Activated T-helper 1 cell treated with anti-CD3 and anti-CD28 coated beads, Interleukin-2, amount 50 U/mL, for 16 hours (primary cell): ENCODE measurements at places on chromosomes 11 and 22.

GRCh38 chr11:128604723-128605122, 17.4 kb upstream of the ETS1 start:
- DNase-seq, result no peak

- no peak for DNase-seq
Measured at GRCh38 chr11:6927030-6927617, 898 bp downstream of the ZNF215 start.

DNA sequence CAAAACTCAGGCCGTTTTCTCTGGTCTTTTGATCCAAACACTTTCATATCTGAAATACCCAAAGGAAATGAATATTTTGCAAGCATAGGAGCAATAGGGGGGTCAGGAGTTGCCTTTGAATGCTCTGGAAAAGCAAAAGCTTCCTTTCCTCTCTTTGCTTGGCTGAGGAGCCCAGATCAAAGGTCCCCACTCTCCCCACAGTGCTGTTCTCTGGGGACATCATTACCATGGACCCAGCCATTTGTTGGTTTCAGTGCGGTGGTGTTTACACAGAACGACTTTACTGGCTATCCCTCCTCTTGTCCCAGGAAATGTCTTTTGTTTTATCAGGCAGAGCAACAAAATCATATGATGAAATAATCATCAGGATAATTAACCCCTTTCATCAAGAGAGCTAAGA, 1089.1 kb downstream of the TBC1D22A start:
- no peak for DNase-seq

DNA sequence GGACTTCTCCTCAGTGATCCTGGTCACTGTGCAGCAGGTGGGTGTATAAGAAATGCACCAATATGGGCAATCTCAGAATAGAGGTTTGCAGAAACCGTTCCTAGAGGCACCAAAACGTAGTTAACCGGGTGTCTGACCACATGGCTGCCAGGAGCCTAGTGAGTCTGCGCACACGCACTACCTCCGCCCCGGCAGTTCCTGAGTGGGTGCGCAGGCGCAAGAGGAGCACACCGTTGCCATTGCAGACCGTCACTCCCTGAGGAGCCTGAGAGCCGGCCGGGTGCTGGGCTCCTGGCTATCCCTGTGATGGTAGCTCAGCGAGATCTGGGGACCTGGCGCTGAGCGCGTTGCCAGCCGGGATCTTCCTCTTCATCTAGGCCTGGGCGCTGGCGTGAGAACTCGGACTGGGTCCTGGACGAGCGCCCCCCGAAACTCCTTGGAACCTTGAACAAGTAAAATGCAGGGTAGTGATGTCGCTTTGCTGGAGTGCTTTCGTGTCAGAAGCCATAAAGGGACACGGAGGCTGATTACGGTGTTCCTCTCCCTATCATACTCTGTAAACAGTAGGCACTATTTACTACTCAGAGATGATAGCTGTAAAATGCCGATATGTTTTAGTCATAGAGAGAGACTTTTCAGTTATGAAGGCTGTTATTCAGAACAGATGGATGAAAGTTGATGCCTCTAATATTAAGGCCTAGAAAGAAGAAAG, at the start of gene MS4A13:
Gene MS4A13, plus strand, starts transcription at position 249 of the 712 bp plus-strand sequence. CDS start 2,692 bp downstream, outside the sequence.
- DNase-seq, result no peak

- DNase-seq, result no peak
Measured at GRCh38 chr22:40603088-40603605, 33.4 kb downstream of the MRTFA start.

DNA sequence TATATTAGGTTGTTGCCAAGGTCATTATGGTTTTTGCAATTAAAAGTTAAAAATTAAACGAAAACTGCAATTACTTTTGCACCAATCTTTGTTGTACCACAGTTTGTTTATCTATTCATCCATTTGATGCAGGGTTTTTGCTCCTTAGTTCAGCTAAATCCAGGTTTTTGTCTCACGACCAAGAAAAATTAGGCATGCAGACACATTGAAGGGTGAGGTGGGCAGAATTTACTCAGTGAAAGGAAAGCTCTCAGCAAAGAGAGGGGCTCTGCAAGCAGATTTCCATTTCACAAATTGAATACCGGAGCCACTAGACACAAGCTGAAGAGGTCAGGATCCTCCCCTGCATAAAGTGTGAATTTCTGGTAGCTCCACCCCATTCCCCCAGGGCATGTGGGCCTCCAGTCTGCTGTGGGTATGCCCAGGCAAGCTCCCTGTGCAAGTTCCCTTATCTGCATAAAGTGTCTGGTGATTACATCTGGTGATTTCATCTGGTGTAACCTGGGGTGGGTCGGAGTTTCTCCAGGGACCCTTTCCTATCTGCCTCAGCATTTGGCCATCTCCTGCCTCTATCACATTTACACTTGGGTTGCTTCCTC, 33.3 kb downstream of the APOL6 start:
- no peak for DNase-seq

DNA sequence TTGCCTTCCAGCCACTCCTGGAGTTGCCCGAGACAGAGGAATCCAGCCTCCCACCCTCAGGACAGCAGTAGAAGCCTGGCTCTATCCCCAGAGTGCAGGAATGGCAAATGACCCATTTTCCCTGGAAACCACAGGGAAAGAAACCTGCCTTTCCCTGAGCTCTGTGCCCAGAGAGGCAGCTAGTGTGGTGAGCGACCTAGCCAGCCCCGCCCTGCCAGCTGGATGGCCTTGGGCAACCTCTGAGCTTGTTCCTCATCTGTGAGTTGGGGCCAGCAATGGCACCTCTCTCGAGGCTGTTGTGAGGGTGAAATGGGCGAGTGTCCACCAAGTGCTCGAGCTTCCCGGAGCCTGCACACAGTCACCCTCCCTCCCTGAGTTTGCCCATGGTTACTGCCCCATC, 3.7 kb downstream of the OMP start:
- DNase-seq, result no peak

DNA sequence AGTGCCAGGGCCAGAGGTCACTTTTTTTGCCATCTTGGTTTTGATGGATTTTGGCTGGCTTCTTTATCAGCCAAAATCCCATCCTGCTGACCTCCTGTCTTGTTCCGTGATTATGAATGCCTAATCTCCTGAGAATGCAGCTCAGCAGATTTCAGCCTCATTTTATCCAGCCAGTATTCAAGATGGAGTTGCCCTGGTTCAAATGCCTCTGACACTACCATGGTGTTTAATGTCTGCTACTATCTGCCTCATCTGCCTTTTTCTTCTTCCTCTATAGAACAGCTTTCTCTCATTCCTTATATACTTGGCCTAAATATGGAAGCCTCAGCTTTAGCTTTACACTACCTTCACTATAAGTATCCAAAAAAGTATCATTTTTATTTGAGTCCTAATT, 50.7 kb downstream of the ACER3 start:
- no peak for DNase-seq

GRCh38 chr11:123247496-123247799, 52.4 kb upstream of the CLMP start:
- DNase-seq, result no peak

GRCh38 chr11:57277845-57278720, 41.0 kb upstream of the APLNR start:
- DNase-seq, result no peak

- DNase-seq, result no peak
Measured at GRCh38 chr11:94519478-94520084, 7.3 kb downstream of the C11orf97 start.

- no peak for DNase-seq
Measured at GRCh38 chr11:83641511-83641910, 355.3 kb upstream of the CCDC90B start.

DNA sequence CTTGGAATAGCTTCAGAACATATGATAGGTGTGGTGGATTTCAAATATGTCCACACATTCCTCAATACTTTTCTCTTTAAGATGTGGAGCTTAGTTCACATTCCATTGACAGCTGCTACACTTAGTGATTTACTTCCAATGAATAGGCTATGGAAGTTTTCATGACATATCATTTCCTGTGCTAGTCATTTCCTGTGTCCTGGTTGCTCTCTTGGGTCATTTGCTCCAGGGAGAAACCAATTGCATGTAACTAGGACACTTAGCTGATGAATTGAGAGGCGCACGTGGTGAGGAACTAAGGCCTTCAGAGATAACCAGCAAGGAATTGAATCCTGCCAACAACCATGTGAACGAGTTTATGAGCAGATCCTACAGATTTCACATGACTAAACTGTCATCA, 120.9 kb downstream of the SLC17A6 start:
- DNase-seq, result no peak

DNA sequence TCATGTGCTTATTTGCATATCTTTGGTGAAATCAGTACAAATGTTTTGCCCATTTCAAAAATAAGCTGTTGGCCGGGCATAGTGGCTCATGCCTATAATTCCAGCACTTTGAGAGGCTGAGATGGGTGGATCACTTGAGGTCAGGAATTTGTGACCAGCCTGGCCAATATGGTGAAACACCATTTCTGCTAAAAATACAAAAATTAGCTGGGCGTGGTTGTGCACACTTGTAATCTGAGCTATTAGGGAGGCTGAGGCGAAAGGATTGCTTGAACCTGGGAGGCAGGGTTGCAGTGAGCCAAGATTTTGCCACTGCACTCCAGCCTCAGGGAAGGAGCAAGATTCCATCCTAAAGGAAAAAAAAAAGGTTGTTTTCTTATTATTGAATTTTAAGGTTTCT, 136.0 kb downstream of the SWAP70 start:
- no peak for DNase-seq

GRCh38 chr22:42416671-42417230, 15.5 kb downstream of the NFAM1 start:
- no peak for DNase-seq

DNA sequence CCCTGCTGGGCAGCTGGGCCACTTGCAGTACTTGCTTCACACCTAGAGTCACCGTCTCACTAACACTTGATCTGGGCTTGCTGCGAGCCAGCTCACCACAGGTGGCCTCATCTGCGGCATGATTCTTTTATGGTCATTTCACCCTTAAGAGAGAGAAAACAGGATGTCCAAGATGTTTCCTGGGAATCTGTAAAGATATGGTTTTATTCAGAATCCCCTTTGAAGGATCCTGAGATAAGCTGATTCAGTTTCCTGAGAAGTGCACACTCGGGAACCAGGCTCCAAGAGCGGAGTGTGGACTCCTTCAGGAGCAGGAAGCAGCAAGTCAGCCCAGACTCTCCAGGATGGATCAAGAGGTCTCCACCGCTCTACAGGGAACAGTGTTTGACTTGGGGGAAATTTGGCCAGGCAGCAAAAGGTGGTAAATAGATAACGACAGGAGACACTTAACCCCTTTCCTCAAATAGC, 21.8 kb upstream of the TP53AIP1 start:
- no peak for DNase-seq

- DNase-seq, result no peak
Measured at GRCh38 chr11:35907648-35908431, 36.0 kb upstream of the LDLRAD3 start.

- DNase-seq, result no peak
Measured at GRCh38 chr22:45434981-45435380, 21.5 kb downstream of the RIBC2 start.

DNA sequence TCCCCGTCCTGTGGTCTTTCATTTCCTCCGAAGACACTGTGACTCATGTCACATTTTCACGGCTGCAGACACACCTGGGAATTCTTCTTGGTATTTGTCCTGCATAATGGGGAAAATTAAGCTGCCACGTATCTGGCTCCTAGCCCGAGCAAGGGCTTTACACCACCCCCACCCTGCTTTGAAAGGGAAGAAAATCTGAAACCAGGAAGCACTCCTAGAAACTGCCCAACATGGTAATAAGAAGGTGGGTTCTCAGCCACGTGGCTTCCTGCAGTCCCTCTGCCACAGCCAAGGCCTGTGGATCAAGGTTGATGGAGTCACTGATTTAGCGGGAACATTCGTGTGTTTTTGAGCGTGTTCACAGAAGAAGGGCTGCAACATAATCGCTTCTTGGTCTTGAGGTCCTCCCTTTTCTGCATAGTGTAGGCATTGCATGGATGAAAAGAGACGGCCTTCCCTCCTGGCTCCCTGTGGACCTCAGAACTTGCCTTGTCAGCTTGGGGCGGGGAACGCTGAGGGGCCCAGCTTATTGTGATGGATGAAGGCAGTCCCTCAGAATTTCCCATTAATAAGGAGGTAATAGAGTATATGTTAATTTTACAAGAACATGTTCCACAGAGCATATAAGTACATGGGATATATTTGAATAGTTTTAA, 292.0 kb downstream of the NTM start:
- no peak for DNase-seq

DNA sequence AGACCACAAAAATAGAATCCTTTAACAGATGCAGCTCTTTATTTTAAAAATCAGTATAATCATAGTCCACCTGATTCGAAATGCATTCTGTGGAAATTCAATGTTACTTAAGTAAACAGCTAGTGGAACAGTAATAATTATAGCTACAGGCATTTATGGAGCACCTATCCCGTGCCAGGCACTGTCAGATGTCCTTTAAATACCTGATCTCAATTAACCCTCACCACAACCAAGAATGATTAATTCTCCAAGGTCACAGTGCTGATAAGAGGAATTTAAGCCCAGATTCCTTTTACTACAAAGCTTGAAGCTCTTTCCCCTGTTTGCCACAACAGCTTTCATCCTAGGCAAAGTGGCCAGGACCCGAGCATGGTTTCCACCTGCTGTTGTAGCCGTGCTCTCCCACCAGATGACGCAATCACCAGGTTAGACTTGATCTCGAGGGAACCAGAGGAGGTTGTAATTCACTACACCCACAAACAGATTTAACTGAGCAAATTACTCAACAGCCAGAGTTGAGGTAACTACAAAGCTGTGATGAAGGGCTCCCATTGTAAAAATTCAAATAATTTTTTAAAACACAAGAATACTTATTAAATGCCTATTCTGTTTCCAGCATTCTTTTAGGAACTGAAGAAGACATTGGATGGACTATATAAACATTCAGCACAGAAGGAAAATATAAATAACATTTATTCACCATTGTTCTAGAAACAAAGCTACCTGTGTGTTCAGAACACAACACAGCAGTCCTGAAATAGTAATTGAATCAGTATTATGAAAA, 10.3 kb downstream of the PRDM10 start:
- no peak for DNase-seq

DNA sequence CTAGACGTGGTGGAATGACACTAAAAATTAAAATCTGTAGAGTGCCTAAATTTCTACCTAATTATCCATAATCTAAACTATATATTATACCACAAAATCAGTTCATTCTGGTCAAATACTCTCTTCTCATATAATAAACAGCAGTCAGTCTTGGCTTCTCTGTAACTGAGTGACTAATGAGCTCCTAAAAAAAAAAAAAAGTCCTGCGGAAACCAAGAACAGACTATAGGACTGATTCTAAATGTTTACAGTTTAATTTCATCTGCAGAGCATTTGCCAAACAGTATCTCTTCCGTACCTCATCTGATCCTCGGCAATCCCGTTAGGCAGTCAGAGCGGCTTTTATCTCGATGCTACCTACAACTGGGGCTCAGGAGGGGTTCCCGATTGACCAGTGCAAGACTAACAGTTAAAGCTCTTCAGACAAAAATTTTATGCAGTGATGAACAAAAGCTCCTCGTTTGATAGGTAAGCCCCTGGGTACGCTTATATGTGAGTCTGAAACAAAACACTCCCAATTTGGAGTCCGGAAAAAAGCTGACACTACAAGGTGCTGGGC, 686 bp downstream of the KIF18A start:
- no peak for DNase-seq
